Pericardium fibroblast (primary cell): ENCODE measurements at places on chromosomes 5 and 9. TPM values are rescaled to one million over a fixed set of nuclear protein-coding genes. Genes with fewer than 3 reads are reported as not detected.

NRG2 gene
- 0.09 and 0.12 TPM in 2 replicates for total RNA-seq

TAF11L5 gene
- total RNA-seq = not detected in 2 replicates

GABRB2 gene
- under 0.01 TPM in 1 of 2 replicates, not detected in the other for total RNA-seq

FAXDC2 gene
- total RNA-seq = 6.7 and 13.7 TPM in 2 replicates

BTNL3 gene
- total RNA-seq = not detected in 2 replicates

CSNK1A1 gene
- total RNA-seq = 202 and 284 TPM in 2 replicates

RAD50 gene
- 11.6 and 24.3 TPM in 2 replicates for total RNA-seq

IL3 gene
- not detected in 2 replicates for total RNA-seq
